ENCODE measurements at places on chromosomes 4 and X.

- peak; percentile 0 for DNase-seq
These were observed 194.0 kb downstream of the GASK1B start for GRCh38 chr4:157978680-157979361.

DNA sequence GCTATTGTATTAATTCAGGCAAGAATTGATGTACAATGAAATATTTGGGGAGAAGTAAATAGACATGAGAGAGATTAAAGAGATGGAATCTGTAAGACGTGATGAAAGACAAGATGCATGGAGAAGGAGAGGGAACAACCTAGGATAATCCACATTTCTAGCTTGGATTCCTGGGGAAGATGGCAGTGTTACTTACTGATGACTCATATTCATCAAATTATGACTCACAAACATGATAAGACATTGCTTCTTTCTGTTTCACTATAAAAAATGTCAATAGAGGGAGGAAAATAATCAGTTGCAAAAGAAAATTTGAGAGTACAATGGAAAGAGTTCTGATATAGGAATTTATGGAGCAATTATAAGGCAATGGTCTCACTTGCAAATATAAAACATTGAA, 104.1 kb upstream of the BMP3 start:
- no peak for DNase-seq

- DNase-seq, result no peak
These were observed 287.5 kb downstream of the FBXW7 start for GRCh38 chr4:152248347-152248746.

DNA sequence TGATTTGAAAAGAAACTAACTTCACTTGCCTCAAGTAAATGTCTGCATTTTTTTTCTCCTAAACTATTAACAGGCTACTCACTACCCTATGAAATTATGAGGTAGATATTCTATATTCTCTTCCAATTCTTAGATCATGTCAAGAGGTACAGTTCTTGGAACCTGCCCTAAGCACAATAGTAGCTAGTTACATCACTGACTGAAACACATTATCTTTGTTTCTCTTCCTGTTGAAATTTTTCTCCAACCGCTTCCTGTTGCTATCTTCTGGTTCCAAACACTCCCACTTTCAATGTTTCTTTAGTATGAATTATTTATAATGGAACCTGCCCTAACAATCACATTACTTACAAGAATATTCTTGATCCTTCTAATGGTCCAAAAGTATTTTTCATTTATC, 5.0 kb upstream of the BANK1 start:
- no peak for DNase-seq

DNA sequence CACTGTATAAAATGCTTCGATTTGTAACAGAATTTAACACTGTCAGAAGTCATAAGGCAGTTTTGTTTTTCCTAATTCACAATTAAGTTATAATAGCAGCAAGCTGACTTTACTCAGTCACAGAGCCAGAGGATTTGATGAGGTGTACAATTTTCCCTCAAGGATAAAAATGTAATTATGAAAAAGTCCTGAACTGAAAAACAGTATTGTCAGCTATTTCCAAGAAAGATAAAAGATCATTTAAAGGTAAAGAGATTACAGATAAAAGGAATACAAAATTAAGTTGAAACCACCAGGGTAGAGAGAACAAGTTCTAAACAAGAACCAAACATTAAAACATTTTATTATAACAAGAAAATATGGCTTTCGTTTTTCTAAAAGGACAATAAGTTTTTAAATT, 86.8 kb upstream of the ZFP42 start:
- DNase-seq, result no peak

Data from activated CD4-positive, alpha-beta T cell treated with anti-CD3 and anti-CD28 coated beads, Interleukin-2, amount 50 U/mL, for 1 hour (primary cell).